ENCODE measurements at places on chromosomes 2 and 18.
A peak's percentile ranks its signal among the peaks of the same experiment; 100 is the strongest.

DNA sequence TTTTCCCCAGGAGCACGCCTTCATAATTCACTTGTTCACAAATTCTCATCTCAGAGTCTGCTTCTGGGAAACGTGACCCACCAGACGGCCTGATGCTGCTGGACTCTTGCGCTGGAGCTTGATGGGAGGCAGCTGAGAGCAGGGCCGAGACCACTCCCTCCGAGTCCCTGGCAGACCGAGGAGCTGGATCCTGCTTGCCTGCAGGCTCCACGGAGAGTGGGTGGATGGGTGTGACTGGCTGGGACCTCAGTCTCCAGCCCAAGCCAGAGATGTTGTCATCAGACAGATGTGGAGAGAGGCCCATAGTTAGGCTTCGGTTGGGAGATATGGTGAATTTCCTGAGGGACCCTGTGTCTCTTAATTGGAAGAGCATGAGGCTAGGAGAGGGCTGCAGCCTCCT lies 76.4 kb downstream of the TSN start:
- no peak for DNase-seq

- DNase-seq, result peak; percentile 18
Observed at GRCh38 chr2:155377266-155377680, 678.8 kb downstream of the KCNJ3 start.

GRCh38 chr2:106575955-106576354 lies 88.8 kb downstream of the CD8B2 start:
- DNase-seq, result peak; percentile 55

DNA sequence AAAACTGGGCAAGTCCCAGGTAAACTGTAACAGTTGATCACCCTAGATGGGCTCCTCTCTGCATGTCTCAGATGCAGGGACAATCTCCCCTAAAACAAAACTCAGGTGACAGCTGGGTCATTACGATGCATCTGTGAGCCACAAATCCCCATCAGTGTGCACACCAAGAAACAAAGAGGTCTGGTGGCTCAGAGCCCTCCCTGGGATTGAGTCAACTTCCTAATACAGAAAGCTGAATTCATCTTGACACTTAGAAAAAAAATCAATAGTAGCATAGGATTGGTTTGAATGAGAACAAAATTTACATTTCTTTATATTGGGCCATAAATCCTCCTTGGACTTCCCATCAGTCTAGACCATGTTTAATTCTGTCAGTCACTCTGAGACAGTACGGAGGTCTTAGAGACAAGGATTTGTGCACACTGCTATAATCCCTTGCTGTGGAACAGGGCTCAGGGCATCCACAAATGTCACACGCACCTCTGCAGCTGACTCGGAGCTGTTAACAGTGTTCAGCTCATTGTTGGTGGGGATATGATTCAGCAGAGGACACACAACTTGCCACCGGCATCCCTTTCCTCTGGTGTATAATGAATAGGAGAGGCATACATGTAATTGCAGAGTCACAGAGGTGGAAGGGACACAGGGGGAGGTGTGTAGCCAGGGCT lies 44.5 kb upstream of the DAPL1 start:
- DNase-seq, result no peak

DNA sequence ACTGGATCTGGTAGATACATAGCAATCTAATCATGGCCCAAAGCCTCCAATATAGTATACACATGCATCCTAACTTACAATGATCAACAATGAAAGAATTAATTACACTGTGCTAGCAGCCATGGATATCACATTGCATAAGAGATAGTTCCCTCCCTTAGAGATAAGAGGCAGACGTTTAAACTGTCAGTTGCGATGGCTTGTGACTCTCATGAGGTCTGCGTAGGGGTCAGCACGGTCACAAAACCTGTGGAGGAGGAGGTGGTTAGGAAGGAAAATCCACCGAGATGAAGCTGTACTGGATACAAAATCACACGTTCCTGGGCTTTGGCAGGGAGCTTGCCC lies 800 bp upstream of the RALB start:
- no peak for DNase-seq

GRCh38 chr18:45373286-45373880 lies 241.9 kb upstream of the SLC14A2 start:
- no peak for DNase-seq

- no peak for DNase-seq
Observed at GRCh38 chr2:48328942-48329723, 200.8 kb upstream of the STON1 start.

- no peak for DNase-seq
Observed at GRCh38 chr18:78566720-78567119, 412.9 kb upstream of the SALL3 start.
